ENCODE measurements at places on chromosomes 13 and 19.

DNA sequence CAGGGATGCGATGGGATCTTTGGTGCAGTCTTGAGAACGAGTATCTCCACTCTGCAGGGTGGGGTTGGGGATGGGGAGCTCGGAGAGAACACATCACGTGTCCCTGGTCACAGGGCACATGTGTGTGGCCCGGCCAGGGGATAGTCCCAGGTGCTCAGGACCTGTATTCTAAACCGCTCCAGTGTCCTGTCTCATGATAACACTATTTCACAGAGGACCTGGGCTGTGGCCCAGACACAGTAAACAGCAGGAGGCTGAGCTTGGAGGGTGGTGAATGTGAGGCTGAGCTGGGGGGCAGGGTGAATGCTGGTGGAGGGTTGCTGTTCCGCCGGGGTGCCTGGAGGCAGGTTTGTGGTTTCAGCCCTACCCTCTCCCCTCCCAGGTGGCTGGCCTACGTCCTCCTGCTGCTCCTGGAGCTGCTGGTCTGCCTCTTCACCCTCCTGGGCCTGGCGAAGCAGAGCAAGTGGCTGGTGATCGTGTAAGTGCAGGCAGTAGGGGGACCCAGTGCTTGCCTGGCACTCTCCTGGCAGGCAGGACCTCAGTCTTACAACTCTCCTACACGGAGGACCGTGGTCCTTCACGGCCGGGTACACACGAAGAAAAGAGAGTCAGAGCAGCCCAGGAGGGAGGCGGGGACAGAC is 11.1 kb downstream of the TTYH1 start:
- DNase-seq: no peak

GRCh38 chr19:39873385-39873784 is 27.2 kb upstream of the FBL start:
- DNase-seq: no peak

GRCh38 chr19:53538378-53539109 is 599 bp downstream of the ZNF331 start:
- no peak for DNase-seq

GRCh38 chr13:27211771-27212364 is 39.5 kb upstream of the RPL21 start:
- DNase-seq: no peak

DNA sequence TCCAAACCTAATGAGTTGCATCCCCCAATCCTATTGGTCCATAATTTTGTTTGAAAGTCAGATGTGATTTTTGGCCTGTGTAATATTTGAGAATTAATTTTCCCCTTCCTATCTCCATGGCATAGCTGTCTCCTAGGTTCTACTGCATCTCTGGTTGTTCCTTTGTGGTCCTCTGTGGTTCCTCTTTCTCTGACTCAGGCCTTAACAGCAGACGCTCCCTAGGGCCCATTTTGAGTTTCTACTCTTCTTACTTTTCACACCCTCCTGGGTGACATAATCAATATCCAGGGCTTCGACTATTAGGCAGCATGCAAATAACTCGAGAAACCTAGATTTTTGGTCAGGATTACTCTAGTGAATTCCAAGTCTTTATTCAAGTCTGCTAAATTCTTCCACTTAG is 160.7 kb downstream of the RFC3 start:
- no peak for DNase-seq

GRCh38 chr19:6228551-6229215 is 51.1 kb downstream of the MLLT1 start:
- DNase-seq: no peak

DNA sequence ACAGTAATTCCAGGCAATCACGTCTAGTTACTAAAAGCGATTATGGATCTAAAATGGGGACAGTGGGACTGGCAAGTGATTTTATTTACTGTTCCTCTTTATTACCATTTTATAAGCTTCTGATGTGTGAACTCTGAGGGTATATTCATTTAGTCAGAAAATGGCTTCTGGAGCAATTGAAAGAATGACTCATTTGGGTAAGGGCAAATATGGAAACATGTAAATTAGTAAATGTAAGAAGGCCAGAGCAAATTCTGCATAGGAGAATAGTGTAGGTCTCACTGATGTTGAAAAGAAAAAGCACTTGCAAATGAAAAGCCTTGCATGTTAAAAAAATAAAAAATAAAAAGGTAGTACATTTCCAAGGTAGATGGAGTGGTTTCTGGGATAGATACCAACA is 262.2 kb downstream of the KLF5 start:
- no peak for DNase-seq

DNA sequence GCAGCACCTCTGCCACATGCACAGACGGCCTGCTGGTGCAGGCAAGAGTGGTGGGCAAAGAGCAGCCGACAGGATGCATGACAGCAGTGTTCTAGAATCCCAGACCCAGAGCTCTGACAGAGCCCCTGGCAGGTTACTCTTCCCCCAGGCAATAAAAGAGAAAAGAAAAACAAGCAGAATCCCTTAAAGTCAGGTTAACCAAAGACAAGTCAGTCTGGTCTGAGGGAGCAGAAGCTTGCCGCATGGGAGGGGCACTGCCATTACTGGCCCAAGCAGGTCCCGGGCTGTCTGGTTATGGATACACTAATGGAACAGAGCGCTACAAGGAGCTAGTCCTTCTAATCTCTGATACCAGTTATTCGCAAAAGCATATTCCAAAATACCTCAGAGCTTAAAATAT is 36.1 kb upstream of the DOCK9 start:
- DNase-seq: no peak

GRCh38 chr19:5718037-5718578 is 1.8 kb downstream of the LONP1 start:
- peak; percentile 61 for DNase-seq

- no peak for DNase-seq
Measured at GRCh38 chr13:77859450-77859849, 59.2 kb downstream of the EDNRB start.

- no peak for DNase-seq
Measured at GRCh38 chr19:37342753-37343152, 28.1 kb upstream of the ZNF527 start.

- no peak for DNase-seq
Measured at GRCh38 chr19:799076-799881, 2.0 kb downstream of the PTBP1 start.

GRCh38 chr13:66410314-66410713 is 819.8 kb downstream of the PCDH9 start:
- no peak for DNase-seq

GRCh38 chr19:1910177-1910576 is 5.0 kb downstream of the ADAT3 start:
- no peak for DNase-seq

GRCh38 chr19:38093587-38093986 is 130.4 kb downstream of the DPF1 start:
- no peak for DNase-seq

DNA sequence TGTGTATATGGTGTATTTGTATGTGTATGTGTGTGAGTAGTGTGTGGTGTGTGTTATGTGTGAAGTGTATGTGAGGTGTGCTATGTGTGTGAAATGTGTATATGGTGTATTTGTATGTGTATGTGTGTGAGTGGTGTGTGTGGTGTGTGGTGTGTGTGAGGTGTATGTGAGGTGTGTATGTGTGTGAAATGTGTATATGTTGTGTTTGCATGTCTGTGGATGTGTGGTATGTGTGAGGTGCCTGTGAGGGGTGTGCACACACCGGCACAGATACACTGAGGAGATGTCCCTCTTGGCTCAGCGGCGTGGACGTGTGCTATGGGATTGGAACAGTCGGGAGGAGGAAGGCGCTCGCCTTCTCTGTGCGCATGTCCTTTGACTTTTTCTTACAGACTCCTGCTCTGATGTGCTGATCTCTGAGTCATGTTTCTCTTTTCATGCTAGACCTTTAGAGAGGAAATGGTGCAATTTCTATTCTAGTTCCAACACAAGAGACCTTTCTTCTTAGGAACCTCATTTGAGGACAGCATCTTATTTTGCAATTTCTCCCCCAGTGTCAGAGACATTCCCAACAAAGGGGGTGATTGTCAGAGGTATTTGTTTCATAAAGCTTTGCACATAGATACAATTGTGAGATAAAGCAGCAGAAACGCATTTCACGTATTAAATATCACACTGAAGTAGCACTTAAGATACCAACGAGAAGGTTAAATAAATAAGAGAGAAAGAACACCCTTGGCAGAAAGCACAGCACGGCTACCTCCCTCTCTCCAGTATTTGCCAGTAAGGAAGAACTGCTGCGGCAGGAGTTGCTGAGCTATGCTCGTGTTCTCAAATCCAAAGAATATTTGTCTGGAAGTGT is 11.3 kb upstream of the TNFRSF19 start:
- DNase-seq: peak; percentile 6

DNA sequence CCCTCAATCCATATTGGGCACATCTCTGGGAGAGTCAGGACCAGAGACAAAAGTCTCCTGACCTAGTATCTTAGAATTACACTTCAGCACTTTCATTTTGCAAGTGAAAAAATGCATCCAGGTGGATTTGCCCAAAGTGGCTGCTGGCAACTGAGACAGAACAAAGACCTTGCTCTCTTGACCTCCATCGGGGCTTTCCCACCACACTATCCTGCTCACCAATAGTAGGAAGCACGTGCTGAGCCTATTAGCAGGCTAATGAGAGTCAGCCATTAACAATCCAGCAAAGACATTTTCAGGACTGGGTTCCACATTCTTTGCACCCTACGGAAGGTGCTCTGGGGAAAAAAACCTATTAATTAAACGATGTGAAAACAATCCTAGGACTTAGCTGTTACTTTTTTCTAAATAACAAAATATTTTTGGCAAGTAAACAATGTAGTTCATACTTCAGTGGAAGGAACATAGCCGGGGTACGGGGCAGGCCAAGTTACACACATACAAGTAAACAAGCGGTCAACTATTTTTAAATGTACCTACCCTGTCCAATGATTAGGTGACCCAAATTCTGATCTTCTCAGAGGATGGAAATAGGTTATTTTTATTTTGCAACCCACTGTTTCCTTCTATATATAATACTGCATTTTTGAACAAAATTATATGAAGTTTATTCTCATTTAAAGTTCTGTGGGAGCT is 78.6 kb downstream of the CDADC1 start:
- DNase-seq: no peak

DNA sequence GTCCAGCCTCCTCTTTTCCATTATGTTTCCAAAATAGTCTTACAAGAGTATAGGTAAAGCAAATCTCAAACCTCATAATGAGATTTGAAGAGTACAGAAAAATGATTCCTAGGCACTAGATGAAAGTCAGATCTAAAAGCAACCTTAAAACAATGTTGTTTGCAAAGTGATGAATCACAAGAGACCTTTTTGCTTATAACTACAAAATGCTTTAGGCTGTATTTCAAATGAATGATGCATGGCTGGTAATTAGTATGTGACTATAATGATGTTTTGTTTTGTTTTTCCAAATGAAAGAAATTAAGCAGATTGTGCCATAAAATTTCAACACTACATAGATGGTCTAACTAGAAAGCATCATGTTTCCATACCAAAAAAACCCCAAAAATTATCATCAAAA is 272.7 kb downstream of the DIAPH3 start:
- DNase-seq: no peak

- no peak for DNase-seq
Measured at GRCh38 chr13:94123557-94123956, 355.9 kb downstream of the DCT start.

GRCh38 chr13:105665284-105665683 is 870.2 kb downstream of the EFNB2 start:
- no peak for DNase-seq

DNA sequence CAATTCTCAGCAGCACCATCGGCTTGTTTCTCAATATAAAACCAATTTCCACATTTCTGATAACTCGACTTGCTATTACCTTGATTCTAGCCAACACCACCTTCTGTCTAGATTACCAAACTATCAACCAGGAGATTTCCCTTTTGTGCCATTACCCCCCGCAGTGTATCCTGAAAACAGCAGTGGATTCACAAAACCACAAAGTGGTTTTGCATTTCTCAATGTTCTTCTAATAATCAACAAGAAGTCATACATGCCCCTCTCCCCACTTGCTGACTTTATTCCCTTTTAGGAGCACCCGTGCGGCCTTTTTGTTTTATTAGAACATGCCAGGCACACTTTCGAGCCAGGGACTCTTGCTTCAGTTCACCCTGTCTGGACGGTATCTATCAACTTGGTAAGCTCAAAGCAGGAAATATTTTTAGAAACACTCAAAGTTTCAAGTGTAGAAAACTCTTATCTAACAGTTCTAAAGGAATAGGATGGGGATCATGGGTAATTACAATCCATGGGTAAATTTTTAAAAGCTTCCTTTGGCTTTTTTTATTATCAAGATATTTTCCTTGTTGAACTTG is 967.4 kb downstream of the EFNB2 start:
- no peak for DNase-seq

DNA sequence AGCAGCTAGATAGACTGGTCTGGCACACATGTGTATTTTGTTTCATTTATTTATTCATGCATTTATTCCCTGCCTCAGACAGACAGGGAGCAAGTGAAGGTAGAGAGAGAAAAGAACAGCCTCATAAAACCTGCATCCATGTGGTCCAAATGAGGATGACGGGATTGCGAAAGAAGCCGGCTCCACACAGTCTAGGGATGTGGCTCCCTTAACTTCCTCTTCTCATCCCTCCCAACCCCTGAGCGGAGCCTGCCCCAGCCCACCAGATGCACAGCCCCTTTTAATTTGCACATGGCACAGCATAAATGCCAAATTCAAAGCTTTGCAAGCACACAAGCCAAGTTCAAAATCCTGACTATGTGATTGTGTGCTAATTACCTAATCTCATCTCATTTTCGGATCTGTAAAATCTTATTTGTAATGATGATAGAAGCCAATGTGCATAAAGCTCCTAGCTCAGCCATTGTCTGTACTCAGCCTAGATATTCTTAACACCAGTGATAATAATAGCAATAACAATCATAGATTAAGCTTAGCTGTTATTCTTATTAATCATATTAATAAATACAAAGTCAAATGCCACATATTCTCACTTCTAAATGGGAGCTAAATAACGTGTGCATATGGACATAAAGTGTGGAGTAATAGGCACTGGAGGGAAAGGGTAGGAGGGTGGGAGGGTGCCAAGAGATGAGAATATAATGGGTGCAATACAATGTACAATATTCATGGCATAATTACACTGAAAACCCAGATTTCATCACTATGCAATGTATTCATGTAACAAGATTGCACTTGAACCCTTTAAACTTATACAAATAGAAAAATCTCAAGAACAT is 156.3 kb downstream of the DCT start:
- no peak for DNase-seq

- no peak for DNase-seq
Measured at GRCh38 chr13:97502706-97503105, 68.7 kb downstream of the RAP2A start.

DNA sequence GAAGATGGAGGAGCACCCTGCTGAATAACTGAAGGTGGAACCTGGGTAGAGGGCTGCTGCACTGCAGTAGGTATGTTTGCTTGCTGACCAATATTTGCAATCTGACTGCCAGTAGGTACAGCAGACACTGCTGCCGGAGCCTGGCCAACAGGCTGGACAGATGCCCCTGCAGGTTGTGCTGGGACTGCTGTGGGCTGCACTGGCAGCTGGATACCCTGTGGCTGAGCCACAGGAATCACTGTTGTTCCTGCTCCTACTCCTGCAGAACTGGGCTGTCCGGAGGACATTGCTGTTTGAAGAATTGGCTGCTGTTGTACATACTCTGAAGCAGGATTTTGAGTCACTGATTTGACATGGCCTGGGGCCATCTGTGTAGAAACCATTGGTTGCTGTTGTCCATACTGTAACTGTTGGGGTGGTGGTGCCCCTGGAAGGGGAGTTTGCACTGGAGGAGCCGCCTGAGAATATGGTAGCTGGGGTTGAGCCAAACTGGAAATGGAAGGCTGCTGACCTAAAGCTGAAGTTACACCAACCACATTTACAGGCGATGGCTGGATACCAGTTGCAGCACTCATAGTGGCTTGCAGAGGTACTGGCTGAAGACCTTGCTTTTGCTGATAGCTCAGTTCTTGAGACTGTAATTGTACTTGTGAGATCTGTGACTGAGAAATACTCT is 2.2 kb downstream of the TSC22D1 start:
- DNase-seq: no peak

Measured in stimulated activated CD4-positive, alpha-beta T cell treated with anti-CD3 and anti-CD28 coated beads, Interleukin-12 subunit alpha, Interleukin-12 subunit beta, amount 100 ng/mL, for 48 hours (primary cell).